ENCODE measurements at places on chromosomes 1 and 21.

DNA sequence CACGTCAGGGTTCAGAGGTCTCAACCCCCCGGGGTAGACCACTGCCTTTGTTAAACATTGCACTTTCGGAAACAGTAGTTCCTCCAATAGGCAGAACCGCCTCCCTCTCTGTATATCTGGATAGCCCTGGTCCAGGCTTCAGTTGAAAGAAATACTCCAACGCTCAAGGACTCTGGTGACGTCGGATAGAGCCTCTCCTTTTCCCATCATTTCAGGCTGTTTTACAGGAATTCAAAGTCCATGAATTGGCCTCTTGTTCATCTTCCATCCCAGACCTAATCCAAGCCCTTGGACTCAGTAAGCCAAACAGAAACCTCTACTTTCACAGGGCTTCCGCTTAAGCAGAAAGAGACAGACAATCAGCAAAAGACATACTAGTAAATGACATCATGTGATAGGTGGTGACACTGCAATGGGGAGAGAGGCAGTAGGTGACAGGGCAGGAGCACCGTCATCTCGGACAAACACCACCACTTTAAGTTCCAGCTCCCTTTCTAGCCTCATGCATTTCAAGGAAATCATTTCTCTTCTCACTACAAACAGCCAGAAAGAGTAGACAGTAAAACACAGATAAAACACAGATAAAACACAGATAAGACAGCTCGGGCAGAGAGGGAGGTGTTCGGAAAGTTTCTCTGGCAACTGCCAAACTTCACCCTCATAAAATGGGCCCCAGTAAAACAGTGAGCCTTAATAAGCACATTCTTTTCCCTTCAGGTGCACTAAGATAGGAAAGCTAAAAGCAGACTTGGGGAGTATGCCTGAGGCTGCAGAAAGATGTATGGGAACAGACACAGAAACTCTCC, 2.3 kb upstream of the PLA2G2A start:
- DNase-seq: no peak

DNA sequence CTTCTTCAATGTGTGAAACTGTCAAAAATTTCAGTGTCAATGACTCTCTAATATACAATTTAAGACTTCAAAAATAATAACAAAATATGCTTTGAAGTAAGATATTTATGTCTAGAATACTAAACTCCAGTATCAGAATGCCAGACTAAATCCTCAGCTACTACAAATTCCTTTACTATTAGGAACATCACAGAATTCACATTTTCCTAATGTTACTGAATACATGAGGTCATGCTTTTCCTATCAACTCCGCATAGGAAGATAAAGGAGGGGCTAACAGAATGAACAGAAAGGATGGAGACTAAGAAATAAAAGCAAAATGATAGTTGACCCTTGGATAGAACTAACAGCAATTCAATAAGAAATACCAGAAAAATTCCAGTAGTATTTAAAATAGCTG, 292.7 kb downstream of the SDCCAG8 start:
- no peak for DNase-seq

DNA sequence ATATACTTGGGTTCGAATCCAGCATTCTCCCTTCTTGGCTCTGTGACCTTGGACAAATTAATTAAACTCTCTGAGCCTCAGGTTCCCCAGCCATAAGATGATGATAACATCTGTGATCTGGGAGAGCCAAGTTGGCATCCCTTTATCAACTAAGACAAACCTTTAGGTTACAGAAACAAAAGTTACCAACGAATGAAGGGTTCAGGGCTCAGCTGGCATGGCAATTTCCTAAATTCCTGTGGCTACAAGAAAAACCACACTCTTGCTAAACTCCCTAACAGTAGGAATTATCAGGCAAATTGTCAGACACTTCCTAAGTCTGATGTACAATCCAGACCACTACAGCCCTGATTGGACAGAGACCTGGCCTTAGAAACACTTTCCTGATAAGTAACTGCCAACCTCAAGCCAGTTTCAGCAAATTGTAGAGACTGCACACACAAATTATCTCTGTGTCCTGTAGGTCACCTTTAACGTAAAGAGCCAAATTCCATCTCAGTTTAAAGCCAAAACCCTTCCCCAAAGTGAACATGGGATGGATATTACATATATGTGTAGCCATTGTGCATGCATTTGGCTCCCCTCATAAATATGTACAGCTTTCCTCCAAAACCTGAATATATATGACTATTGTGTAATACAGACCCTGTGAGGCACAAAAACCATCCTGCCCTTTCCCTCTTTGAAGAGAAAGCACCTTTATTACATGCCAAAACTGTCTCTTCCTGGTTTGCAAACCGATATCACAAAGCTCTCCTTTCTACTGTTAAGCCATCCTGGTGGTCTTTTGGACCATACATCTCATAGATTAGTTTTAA, 39.5 kb upstream of the EDARADD start:
- DNase-seq: no peak

GRCh38 chr1:7616076-7616832, 154.8 kb upstream of the VAMP3 start:
- DNase-seq: peak; percentile 64

DNA sequence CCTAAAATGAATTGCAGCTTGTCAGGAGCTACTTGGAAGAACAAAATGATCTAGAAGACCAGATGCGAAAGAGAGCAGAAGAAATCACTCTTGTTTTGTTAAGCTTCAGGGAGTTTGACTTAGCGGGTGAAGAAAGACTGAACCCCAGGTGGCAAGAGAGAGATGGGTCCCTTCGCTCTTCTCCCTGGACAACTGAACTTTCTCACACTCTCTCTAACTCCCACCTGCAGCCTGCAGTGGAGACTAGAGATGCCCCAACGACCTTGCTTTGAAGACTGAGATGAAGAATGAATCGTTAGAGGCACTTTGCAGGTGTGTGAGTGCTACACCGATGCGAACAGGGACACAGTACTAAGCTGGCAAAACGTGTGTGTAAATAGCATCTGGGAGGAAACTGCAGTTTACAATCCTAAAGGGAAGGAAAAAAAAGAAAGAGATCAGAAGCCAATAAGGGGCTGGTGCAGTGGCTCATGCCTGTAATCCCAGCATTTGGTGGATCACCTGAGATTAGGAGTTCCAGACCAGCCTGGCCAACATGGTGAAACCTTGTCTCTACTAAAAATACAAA, 64.5 kb upstream of the LYST start:
- DNase-seq: no peak

GRCh38 chr1:183905508-183906113, 100.7 kb downstream of the RGL1 start:
- no peak for DNase-seq

DNA sequence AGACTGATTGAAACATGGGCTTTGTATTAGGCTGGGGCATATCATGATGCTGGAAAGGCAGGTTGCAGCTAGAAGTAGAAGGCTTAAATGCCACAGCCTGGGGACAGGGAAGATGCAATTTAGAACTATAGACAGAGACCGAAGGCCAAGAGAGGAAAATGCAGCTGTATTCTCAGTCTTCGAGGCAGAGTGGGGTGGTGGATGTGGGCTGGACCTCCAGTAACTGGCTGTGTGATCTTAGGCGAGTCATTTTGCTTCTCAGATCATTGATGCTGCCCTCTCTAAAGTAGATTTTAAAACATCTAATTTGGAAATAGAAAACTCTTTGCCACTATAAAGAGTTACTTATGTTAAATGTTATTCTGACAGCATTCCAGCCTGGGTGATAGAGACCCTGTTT, 17.7 kb upstream of the SH2D2A start:
- DNase-seq: no peak

GRCh38 chr1:241841691-241842090, 6.3 kb upstream of the EXO1 start:
- no peak for DNase-seq

- DNase-seq: no peak
Observed at GRCh38 chr1:218364028-218364710, 19.0 kb downstream of the TGFB2 start.

DNA sequence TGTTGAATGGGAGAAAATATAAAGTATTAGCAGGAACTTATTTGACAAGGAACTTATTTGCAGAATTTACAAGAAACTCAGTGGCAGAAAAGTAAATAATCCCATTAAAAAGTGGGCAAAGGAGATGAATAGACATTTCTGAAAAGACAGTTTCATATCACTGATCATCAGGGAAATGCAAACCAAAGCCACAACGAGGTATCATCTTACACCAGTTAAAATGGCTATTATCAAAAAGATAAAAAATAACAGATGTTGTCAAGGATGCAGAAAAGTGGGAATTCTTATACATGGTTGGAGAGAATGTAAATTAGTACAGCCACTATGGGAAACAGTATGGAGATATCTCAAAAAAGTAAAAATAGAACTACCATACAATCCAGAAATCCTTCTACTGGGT, 61.0 kb downstream of the SYT14 start:
- DNase-seq: no peak

DNA sequence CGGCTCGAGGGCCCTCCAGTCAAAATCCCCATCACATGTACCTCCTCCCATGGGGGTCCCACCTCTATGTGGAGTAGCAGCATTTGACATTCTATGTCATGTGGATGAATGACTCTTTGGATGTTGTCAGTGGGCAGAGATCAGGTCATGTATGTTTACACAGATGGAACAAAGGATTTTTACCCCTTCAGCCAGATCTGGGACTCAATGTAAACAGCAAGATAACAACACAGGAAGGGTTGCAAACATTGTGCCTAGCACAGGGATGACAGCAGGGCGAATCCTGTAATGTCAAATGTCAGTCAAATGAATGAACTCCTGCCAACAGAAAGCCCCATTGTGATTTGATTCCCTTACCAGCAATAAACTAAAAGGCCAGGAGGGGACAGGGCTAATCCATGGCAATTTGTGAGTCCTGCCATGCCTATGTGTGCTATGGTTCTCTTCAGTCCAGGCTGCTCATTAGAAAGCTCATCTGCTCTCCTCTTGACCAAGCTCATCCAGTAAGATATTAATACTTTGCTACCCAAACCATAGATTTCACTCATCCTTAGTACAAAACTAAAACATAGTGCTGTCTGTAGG, 60.3 kb downstream of the PGBD5 start:
- DNase-seq: peak; percentile 28

DNA sequence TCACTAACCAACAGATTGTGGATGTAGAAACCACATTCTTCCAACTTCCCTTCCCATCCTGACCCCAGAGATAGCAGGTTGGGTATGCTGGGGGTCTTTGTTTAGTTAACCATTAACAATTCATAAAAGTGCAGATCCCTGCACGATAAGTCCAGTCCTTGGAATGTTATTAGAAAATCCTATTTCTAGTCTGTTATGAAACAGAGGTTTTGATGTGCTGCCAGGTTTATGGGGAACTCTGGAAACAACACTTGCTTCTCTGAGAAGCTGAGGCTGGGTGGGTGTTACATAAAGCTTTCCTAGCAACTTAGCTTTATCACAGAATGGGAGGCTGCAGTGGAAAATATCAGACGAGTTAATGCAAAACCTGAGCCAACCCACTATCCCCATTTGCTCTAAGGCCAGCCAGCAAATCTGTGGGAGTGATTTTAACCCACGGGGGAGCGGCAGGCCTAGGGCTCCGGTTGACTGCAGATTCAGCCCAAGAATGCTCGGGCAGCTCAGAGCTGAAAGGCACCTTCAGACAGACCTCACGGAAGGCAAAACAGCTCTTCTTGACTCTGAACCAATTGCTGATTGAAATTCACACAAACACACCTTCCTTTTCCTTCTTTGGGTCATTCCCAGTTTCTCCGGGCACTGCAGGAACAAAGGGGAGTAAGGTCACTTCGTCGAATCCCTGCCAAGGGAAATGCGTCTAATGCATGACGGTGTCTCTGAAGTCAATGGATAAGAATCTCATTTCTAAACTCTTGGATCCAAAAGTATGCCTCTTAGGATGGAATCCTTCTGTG, 111.7 kb upstream of the IRF2BP2 start:
- no peak for DNase-seq

GRCh38 chr1:85656256-85656655, 52.0 kb downstream of the ZNHIT6 start:
- DNase-seq: no peak

- DNase-seq: no peak
Observed at GRCh38 chr1:82700476-82700875, 899.7 kb downstream of the ADGRL2 start.

- DNase-seq: no peak
Observed at GRCh38 chr1:234698686-234699085, 88.7 kb upstream of the IRF2BP2 start.

DNA sequence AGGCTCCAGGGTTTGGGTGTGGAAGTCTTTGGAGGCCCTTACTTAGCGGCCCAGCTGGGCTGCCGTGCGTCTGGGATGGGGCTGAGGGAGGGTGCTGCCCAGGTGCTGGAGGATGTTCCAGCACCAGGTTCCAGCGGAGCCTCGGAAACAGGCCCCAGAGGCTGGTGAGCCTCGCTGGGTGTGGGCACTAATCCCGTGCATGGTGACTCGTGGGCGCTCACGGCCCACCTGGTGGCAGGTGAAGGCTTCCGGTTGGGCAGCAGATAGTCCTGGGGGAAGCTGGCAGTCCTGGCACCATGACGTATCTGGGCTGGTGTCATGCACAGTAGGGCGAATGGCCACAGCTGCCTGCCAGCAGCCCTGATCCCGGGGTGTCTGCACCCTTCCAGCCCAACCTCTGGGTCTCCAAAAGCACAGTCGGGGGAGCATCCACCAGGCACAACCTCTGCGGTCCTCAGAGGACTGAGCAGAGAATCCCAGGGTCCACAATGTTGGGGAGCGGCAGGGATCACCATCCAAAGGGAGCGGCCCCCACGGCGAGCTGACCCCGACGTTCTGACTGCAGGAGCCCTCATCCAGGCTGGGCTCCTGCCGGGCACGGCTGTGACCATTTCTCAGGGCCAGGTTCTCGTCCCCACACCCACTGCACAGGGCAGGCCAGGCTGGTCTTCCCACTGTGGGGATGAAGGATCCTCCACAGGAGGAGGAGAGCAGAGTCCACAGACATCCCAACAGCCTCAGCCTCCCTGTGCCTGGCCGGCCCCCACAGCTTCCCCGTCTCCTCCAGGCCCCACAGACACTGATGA, 25.3 kb downstream of the FTCD start:
- no peak for DNase-seq

DNA sequence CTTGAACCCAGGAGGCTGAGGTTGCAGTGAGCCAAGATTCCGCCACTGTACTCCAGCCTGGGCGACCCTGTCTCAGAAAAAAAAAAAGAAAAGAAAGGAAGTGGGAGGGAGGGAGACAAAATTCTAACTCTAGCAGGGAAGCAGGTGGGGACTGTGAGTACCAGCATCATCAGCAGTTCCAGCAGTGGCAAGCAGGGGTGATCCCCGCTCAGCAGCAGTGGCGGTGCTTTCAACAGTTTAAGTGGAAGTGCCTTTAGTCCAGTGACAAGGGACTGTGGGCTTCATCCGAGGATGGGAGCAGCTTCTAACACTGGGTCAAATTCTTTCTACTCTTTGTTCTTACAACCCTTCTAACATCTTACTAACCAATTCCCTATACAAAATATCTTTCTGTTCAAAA, 858.1 kb upstream of the ADAMTS5 start:
- DNase-seq: no peak
